Breast epithelium (tissue), 4 donors: ENCODE measurements at places on chromosomes 13 and 19.
A peak's percentile ranks its signal among the peaks of the same experiment; 100 is the strongest.

DNA sequence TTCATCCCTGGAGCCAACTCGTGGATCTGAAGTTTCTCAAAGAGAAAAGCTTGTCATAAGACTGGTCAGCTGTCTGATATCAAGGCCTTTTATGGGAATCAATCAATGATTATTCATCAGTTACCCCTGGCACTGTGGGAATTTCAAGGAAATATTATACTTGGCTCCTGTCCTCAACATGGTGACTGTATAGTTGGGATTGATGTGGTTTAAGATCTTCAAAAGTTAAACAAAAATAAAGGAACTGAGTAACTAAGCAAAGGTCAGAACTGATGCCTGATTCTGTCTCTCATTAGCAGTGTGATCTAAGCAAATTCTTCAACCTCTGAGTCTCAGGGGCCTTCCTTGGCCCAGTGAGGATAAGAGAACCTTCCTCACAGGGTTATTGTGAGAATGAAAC lies 22.2 kb upstream of the SERPINE3 start:
- DNase-seq = no peak

DNA sequence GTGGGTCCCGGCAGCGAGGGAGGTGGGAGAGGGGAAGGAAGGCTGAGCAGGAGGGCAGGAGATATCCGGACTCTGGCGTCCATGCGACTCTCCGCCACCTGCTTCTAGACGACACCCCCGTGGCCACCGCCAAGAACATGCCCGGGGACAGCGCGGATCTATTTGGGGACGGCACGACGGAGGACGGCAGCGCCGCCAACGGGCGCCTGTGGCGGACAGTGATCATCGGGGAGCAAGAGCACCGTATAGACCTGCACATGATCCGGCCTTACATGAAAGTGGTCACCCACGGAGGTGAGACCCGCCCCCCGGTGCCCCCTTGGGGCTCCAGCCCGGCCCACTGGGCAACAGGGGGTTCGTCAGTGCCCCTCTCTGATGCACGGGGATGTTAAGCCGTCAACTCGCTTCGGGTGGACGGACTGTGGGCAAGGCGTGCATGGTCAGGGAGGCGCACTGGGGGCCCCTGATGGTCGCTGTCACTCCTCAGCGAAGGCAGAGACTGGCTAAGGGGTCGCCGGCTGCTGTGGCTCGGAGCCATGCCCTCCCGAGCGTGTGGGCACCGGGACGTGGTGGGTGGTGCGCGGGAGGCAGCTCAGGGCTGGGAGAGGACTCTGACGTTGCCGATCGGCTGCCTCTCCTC lies 25.1 kb upstream of the NMRK2 start:
- no peak for DNase-seq

DNA sequence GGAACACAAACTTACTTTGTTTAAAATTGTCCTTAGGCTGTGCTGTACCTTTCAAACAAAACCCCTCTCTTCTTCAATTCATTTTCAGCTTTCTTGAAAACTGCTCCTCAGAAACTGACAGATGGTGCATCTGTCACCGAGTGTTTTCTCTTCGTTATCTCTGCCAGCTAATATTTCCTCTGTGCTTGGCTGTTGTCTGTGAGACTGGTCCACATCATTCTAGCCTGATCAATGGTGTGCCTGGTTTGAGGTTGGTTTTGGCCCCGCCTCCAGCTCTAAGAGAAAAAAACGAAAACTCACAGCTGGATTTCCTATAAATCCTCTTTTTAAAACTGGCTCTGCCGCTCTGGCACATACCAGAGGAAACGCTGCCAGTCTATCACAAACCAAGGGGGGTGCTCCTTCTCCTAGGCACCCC lies 79.7 kb downstream of the STARD13 start:
- DNase-seq = no peak

GRCh38 chr13:109687559-109688448 lies 98.6 kb downstream of the IRS2 start:
- DNase-seq = no peak

DNA sequence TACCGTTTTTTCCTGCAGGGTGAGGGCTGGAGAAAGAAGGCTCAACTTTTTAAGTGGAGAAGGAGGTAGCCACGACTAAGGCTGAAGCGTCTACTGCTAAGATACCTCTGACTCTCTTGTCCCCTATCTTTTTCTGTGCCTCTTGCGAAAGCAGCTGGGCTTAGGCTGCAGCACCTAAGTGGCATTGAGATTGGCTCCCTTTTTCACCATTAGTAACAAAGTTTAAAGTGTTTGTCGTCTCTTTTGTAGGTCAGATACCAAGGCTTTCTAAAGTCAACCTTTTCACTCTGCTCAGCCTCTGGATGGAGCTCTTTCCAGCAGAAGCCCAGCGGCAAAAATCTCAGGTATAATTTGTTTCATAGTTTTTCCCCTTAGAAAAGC lies 887 bp downstream of the CDADC1 start:
- no peak for DNase-seq

- no peak for DNase-seq
Observed at GRCh38 chr19:47860602-47861297, 1.7 kb downstream of the TPRX2 start.

DNA sequence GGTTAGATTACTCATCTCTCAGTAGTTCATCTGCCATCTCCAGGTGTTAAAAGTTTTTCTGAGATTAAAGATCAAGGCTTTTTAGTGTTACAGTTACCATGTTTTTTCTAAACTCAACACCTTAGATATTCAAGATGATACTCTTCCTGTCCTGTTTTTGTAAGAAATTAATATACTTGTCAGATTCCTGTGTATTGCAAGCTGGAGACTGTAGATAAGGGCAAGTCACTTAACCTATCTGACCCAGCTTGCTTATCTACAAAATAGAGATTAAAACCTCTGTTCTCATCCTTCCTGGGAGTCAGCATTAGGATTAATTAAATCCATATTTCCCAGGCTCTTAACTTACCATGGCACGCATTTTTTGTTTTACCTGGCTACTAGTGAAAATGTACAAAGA lies 25.2 kb downstream of the SUGT1 start:
- no peak for DNase-seq

- DNase-seq = no peak
Observed at GRCh38 chr13:97301382-97302095, 79.4 kb downstream of the MBNL2 start.

DNA sequence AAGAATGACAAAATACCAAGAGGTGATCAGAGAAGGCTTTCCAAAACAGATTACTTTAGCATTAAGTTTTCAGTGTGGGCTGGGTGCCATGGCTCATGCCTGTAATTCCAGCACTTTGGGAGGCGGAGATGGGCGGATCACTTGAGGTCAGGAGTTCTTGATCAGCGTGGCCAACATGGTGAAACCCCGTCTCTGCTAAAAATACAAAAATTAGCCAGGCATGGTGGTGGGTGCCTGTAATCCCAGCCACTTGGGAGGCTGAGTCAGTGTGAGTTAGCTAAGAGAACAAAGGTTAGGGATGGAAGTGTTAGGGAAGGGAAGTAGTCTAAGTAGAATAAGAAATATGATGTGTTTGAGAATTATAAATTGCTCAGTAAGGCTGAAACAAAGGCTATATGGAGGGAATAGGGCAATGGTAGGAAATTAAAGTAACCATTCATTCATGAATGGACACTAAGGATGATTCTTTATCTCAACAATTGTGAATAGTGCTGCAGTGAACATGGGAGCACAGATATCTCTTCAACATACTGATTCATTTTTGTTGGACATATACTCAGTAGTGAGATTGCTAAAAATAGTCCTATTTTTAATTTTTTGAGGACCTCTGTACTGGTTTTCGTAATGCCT lies 3.9 kb upstream of the RCBTB2 start:
- DNase-seq = no peak

- DNase-seq = no peak
Observed at GRCh38 chr13:56102641-56103040, 1038.1 kb upstream of the PRR20A start.

DNA sequence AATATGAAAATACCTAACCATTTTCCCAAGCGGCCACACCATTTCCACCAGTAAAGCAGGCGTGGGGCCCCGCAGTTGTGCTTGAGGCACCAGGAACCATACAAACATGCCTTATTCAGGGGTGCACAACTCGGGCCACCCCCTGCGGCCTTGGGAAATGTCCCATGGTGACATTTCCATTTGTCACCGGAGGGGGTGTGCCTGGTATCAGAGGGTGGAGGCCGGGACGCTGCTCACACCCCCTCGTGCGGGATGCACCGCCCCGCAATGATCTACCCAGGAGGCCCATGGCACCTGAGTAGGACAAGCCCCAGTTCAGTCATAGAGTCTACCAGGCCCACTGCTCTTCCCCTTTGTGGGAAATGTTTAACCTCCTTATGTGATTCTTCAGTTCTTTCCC lies 218.8 kb downstream of the TEX29 start:
- no peak for DNase-seq

- no peak for DNase-seq
Observed at GRCh38 chr13:63190742-63191141, 1775.1 kb upstream of the PCDH20 start.

DNA sequence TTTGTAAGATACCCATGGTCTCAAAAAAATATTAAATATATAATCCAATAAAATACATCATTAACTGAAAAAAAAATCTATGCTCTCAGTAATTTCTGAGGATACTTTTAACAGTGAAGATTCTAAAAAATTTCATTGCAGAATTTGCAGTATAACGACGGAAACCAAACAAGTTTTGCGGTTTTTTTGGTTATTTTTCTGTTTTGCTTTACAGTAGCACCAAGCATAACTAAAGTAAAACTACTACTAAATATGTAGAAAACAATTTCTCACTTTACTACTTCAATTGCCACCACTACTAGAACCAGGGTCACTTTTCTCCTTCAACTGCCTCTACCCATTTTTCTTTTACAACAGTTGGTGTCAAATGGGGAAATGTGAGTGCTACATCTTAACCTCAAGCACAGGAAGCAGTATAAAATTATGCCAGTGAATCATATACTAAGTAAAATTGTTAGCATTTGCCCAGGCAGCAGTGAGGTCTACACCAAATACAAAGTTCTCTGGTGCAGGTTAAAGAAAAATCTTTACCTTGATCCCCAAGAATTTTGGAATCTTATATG lies 24.1 kb downstream of the MICU2 start:
- DNase-seq = no peak

DNA sequence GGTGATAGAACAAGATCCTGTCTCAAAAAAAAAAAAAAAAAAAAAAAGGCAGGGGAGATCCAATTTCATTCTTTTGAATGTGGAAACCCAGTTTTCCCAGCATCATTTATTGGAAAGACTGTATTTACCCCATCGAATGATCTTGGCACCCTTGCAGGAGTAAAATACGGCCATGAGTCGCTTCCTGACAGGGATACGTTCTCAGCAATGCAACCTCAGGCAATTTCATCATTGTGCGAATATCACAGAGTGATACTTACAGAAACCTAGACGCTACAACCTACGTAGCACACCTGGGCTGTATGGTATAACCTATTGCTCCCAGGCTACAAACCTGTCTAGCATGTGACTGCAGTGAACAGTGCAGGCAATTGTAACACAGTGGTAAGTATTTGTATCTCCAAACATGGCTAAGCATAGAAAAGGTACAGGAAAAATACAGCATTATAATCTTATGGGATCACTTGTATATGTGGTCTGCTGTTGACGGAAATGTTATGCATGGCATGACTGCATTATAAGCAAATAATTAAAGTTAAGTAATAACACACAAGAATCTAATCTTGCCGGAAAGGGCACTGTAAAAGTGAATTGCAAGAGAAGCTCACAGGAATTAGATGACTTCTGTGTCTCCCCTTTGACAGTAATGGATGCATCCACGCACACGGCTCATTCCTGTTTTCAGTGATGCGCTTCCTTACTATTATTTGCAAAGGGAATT lies 24.1 kb downstream of the RFX2 start:
- no peak for DNase-seq

GRCh38 chr19:19443902-19444680 lies 38.6 kb downstream of the GATAD2A start:
- DNase-seq = no peak

- no peak for DNase-seq
Observed at GRCh38 chr13:47929156-47929555, 71.9 kb downstream of the SUCLA2 start.

DNA sequence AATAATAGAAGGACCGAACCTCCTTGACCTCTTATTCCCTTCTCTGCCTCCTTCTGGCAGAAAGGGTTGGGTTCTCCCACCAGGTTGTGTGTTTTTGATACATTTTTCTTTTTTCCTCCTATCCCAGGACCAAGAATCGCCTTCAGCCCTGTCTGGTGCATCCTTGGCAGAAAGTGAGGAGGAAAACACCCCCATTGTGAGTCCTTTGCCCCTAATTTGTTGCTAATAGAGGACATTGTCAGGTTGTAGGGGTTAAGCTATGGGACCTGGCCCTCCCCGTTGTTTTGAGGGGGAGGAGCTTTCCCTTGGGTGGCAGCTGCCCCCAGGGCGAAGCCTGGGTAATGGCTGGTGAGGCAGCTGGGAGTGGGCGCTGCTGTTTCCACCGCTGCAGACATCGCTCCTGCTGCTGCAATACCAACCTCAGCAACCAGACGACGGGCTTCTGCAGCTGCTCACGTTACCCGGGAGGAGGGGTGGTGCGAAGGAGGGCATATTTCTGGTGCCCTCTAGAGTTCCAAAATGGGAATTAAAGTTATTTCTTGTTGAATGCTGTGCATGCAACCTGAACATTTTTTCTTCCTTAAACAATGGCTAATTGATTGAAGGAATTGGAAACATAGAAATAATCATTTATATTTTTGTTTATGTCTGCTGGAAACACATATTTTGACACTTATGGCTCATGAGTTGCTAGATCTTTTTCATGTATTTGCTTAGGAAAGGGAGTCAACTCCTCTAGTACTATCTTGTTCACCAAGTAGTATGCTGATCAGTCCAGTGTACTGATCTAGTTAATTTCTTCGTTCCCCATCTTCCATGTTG lies 1.5 kb downstream of the ZMYM2 start:
- DNase-seq = peak; percentile 80

DNA sequence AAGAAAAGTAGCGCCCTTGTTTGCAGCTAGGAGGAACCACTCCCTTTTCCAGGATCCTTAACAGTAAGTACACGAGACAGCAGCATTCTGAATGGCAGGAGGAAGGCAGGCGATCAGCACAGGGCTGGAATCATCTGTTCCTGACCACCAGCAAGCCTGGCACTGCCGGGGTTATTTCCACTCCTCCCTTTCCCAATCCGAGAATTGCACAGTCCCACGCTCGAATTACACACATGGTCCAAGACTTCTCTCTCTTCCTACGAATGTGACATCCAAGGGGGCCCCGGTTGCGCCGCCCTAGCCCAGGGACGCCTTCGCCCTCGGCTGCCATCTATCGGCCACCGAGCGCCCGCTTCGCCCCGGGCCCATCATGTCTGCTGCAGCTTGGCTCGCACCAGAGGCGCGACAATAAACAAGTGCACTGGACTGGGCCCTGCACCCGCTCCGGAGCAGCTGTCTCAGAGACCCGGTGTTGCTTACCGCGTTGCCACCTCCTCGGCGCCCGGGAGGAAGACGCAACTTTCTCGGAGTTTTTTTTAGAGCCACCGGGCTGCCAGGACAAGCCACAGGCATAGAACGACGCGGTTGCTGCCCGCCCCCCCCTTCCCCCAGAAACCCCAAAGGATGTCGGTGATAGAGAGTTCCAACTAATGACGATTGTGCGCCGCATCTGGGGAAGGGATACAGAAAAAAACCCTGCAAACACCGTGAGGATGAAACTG lies at the start of gene SLITRK5:
Gene SLITRK5 (plus strand): TSS at position 341 of the 722 bp plus-strand sequence. CDS start 4,018 bp downstream, outside the sequence.
- DNase-seq = peak; percentile 64
